Stimulated activated CD8-positive, alpha-beta memory T cell treated with anti-CD3 and anti-CD28 coated beads, Interleukin-7, amount 100 ng/mL, for 1 hour (primary cell): ENCODE measurements at places on chromosomes 7 and 10.
A peak's percentile ranks its signal among the peaks of the same experiment; 100 is the strongest.

DNA sequence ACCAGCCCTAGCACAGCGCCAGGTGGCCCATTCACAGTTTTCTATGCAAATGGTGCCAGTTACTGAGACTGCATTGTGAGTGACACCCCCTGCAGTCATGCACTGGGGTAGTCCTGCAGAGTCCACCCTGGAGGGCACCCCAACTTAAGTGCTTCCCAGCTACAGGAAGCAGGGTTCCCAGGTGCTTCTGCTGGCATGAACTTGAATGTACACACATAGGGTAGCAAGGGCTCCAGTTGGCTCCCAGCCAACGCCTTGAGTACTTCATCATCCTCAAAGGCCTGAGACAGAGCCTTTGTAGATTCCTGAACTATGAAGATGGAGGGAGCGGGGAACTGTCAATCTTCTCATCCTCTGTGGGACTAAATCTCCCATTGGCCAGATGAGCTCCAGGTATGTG is 11.5 kb upstream of the NPFFR1 start:
- no peak for DNase-seq

DNA sequence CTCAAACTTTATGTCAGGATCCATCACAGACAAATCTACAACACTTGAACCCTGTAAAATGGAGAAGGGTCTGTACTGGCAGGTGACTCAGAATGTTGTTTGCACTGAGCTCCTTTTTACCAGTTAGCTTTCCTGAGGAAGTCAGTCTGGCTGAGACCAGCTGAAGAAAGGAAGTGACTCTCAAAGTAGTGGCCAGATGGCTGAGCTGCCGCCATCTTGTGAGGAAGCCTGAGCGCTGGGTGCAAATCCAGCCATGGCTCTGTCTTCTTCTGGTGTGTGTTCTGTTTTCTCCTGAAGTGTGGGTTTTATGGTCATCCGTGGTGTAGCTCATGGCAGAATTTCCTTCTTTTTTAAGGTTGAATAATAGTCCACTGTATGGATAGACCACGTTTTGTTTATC is 25.5 kb upstream of the ECHDC3 start:
- no peak for DNase-seq

DNA sequence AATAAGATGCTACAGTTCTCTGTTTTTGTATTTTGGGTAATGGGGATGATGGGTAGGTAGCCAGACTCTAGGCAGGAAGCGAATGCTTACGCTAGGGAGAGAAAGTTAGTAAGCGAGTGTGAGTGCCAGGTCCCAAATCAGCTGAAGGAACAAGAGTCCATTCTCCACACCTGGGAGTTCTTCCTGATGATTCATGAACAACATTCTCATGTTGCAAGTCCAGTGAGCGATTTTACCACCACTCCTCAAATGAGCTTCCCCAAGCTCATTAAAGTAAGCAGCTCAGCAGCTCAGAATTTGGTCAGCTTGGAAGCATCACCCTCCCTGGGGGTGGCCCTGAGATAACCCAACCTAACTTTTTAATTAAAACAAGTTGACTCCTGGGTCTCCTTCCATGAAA is 27.3 kb downstream of the SH3PXD2A start:
- DNase-seq = no peak

DNA sequence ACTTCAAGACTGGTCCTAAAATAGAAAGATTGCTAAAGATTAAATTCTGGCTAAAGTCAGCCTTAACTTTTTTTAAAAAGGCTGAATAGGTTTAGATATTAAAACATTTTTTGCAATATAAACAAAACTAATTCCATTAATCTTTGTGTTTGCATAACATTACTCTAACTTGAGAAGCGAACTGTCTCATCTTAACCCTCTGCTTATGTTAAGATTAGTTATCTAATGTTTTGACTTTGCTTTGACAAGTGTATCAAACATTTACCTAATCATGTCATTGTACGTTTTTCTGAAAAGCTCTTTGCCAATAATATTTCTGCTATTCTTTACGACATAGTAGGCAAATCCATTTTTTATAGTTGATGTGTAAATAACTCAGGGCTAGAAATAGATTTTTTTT is 68.0 kb downstream of the ITIH5 start:
- no peak for DNase-seq

DNA sequence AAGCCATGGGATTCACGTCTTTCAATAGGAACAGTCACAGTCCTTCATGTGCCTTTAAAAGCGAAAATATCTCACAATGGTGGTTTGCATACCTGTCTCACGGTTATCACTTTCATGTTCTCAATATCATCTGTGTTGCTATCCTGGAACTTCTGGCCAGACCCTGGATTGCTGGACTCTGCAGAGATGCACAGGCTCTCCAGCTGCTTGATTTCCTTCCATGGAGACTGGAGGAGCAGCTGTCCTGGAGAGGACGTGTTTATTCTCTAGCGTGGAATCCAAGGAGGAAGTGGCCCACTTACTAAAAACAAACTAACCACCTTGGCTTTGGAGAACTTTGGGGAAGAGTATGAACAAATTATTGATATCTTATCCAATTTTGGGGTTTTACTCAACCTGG is 16.5 kb downstream of the BTBD16 start:
- no peak for DNase-seq

DNA sequence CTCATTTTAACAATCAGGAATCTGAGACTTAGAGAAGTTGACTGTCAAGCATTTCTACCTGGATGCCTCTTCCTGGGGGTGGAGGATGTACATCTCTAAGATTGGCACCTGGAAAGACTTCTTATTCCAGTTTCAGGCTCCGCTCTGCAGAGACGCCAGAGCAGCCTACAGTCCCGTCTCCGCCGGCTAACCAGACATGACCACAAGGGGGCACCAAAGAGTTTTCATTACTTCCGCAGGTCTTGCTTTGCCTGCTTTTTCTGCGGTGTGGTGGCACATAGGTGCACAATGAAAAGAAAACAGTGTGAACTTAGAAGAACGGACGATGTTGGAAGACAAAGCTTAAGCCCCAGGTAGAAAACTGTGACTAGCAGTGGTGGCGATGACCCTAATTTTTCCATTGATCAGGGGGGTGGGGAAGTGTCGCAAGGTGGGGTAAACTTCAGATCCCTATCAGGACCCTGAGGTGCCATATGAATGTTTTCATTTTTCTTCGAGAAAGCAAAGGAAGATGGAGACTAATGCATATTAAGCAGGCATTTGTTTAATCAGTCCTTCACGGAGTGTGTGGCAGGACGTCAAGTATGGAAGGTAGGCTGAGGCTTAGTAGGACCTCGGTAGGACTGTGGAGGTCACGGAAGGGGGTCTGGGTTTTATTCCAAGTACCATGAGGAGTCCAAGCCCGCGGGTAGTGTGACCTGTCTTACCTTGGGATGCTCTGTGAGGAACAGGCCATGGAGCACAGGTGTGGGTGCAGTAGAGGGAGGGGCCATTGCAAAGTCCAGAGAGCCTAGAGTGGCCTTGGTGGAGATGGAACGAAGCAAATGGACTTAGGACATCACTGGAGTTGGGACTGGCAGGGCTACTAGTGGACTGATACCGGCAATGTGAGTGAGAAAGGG is 60.1 kb upstream of the SORCS3 start:
- peak; percentile 47 for DNase-seq

DNA sequence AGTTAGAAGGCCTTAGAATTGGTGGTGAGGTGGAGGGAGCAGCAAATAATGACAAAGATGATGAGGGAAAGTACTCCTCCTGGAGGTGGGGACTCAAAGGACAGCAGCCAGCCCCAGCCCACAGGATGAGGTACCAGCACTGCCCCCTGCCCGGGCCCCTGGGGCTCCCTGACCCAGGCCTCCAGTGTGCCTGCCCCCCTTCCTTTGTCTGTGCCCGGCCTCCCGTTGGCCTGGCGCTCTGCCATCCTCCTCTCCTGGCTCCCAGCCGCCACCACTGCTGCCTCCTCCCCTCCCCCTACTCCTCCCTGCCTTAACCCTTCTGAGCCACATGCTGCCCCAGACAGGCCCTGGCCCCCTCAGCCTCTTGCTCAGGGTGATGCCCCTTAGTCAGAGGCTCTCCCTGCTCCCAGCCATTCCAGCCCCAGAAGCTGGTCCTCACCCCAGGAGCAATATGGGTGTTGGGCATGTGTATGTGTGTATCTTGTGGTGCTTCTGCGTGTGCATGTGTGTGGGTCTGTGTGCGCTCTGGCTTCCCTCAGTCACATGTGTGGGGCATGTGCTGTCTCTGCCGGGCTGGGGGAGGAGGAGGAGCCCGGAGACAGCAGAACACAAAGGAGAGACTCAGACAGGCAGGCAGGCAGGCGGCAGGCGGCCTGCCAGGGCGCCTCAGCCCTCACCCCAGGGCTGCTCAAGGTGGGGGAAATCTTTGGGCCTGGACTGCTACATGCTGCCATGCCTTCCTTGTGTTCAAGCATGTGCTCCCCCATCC is 2.6 kb downstream of the LDB1 start:
- no peak for DNase-seq

GRCh38 chr7:139094030-139094429 is 15.5 kb downstream of the ZC3HAV1 start:
- no peak for DNase-seq

- DNase-seq = no peak
These were observed 41.7 kb downstream of the DNAJC1 start for GRCh38 chr10:21961847-21962246.

- DNase-seq = no peak
These were observed 69.6 kb upstream of the GATA3 start for GRCh38 chr10:7984896-7985295.

- no peak for DNase-seq
These were observed 132.6 kb downstream of the TEX36 start for GRCh38 chr10:125550362-125550761.

GRCh38 chr7:128741491-128741890 is 2.3 kb downstream of the CALU start:
- no peak for DNase-seq

- no peak for DNase-seq
These were observed 367.9 kb upstream of the MBL2 start for GRCh38 chr10:53140506-53140905.

- no peak for DNase-seq
These were observed 197.0 kb upstream of the PRSS58 start for GRCh38 chr7:142454862-142455261.

DNA sequence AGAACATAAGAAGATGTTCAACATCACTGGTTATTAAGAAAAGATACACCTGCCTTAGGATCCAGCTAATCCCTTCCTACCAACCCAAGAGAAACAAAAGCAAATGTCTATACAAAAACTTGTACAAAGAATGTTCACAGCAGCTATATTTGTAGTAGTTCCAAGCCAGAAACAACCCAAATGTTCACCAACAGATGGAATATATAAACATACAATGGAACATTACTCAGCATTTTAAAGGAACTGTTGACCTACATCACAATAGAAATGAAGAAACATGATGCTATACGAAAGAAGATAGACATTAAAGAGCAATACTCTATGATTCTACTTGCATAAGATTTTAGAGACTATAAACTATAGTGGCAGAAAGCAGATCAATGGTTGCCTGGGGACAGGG is 149.4 kb downstream of the ZNF438 start:
- no peak for DNase-seq

- no peak for DNase-seq
These were observed 69.3 kb downstream of the ETV1 start for GRCh38 chr7:13920053-13920697.

- DNase-seq = no peak
These were observed 25.8 kb downstream of the ASZ1 start for GRCh38 chr7:117401293-117402002.

DNA sequence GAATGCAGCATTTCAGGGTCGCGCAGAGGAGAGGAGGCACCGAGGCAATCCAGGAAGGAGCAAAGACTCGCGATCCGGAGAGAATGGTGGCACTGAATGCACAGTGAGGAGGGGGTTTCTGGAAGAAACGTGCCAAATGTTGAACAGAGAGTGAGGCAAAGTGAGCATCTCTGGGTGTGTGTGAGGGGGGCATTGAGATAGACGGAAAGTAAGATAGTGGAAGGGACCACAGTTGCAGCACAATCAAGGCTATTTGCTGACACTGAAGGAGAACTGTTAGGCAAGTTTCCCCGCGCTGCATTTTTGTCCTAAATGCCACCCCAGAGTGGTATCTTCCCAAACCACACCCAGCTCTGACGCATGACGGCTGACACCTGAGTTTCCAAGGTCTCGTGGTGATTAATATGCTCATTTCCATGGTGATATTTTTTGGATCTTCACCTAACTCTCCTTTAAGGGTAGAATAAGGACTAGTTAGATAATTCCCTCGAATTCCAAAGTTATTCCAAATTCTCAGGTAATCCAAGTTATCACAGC is 14.4 kb upstream of the ADO start:
- no peak for DNase-seq

DNA sequence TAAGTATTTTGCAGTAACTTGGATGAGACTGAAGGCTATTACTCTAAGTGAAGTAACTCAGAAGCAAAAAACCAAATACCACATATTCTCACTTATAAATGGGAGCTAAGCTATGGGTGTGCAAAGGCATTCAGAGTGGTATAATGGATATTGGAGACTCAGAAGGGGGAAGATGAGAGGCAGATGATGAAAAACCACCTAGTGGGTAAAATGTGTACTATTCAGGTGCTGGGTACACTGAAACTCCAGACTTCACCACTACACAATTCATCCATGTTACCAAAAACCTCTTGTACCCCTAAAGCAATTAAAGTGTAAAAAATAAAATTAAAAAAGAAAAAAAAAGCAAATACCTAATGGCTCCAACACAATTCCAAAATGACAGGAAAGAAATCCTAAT is 351.7 kb downstream of the NXPH1 start:
- DNase-seq = no peak

- DNase-seq = no peak
These were observed 288.6 kb upstream of the PHF14 start for GRCh38 chr7:10685040-10685439.

- DNase-seq = no peak
These were observed 13.1 kb downstream of the AVPI1 start for GRCh38 chr10:97673736-97674525.

- no peak for DNase-seq
These were observed 22.7 kb downstream of the FAM53B start for GRCh38 chr10:124721330-124722045.

DNA sequence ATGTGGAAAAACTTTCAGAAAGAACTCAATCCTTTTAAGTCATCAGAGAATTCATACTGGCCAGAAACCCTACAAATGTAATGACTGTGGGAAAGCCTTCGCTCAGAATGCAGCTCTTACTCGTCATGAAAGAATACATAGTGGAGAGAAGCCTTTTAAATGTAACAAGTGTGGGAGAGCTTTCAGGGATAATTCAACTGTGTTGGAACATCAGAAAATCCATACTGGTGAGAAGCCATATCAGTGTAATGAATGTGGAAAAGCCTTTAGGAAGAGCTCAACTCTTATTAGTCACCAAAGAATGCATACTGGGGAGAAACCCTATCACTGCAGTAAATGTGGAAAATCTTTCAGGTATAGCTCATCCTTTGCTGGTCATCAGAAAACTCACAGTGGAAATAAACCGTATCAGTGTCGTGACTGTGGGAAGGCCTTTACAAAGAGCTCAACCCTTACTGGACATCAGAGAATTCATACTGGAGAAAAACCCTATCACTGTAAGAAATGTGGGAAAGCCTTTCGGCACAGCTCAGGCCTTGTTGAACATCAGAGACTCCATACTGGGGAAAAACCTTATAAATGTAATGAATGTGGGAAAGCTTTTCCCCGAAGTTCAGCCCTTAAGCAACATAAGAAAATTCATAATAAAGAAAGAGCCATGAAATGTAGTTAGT is 10.6 kb downstream of the ZNF485 start:
- DNase-seq = no peak
